ENCODE measurements at places on chromosomes 7 and 10.
A peak's percentile ranks its signal among the peaks of the same experiment; 100 is the strongest.

- no peak for DNase-seq
- H3K27ac ChIP-seq, result no peak overlapping the region
- H3K27me3 ChIP-seq, result peaks cover 13% of the 10 kb centered on the region
- no peak overlapping the region for H3K4me3 ChIP-seq
- H3K4me1 ChIP-seq, result no peaks in the 10 kb centered on the region
- no peaks in the 10 kb centered on the region for H3K36me3 ChIP-seq
These were observed 5.9 kb downstream of the FEZF1 start for GRCh38 chr7:122298618-122299017.

GRCh38 chr10:74063256-74063655, 65.3 kb downstream of the VCL start:
- peaks cover 8% of the 10 kb centered on the region for H3K36me3 ChIP-seq
- DNase-seq, result no peak
- peaks cover 6% of the 10 kb centered on the region for H3K4me1 ChIP-seq
- H3K27me3 ChIP-seq, result no peaks in the 10 kb centered on the region
- no peak overlapping the region for H3K27ac ChIP-seq

DNA sequence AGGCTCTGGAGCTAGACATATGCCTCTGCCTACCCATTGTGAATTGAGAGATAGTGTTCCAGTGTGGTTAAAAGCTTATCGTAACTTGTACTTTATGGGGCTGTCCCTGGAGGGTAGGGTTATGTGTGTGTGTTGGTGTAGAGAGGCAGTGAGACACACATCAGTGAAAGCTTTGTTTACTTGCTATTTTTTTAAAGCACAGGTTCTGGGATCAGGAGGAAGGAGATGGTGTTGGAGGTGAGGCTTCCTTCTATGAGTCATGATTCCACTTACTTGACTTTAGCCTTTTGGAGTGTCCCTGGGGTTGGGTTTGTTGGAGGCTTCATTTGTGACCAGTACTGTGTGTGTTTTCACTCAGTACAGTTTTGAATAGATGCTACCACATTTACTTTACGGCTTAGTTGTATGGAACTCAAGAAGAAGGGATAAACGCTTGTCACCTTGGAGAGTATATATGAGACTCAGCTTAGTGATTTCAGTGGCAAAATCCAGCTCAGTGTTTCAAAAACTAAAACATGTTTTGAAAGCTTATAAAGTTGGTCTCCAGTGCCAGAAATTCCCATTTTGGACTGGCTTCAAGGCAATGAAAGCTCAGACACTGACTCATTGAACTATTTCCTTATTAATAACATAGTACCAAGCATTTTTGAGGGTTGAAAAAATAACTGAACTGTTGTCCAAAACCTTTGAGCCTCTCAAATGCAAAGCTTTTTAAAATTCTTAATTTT, 106.2 kb downstream of the PLXDC2 start:
- H3K4me1 ChIP-seq, result no peaks in the 10 kb centered on the region
- H3K27ac ChIP-seq, result no peak overlapping the region
- H3K36me3 ChIP-seq, result no peaks in the 10 kb centered on the region
- no peak for DNase-seq
- H3K27me3 ChIP-seq, result no peaks in the 10 kb centered on the region
- no peak overlapping the region for H3K4me3 ChIP-seq

GRCh38 chr10:101602761-101603398, 14.8 kb downstream of the DPCD start:
- DNase-seq, result no peak
- no peaks in the 10 kb centered on the region for H3K27me3 ChIP-seq
- no peak overlapping the region for H3K4me3 ChIP-seq
- no peaks in the 10 kb centered on the region for H3K4me1 ChIP-seq
- H3K27ac ChIP-seq, result no peak overlapping the region

GRCh38 chr10:132064771-132065437, 842 bp upstream of the JAKMIP3 start:
- H3K27ac ChIP-seq, result no peak overlapping the region
- no peak for DNase-seq
- H3K27me3 ChIP-seq, result no peaks in the 10 kb centered on the region
- no peaks in the 10 kb centered on the region for H3K36me3 ChIP-seq
- H3K4me3 ChIP-seq, result no peak overlapping the region

- H3K27ac ChIP-seq, result peak overlapping the region; percentile 38
- H3K36me3 ChIP-seq, result no peaks in the 10 kb centered on the region
- peak overlapping the region; percentile 71 for H3K4me3 ChIP-seq
- H3K27me3 ChIP-seq, result no peaks in the 10 kb centered on the region
These were observed 409 bp downstream of the DNMBP start for GRCh38 chr10:100009283-100009792.

DNA sequence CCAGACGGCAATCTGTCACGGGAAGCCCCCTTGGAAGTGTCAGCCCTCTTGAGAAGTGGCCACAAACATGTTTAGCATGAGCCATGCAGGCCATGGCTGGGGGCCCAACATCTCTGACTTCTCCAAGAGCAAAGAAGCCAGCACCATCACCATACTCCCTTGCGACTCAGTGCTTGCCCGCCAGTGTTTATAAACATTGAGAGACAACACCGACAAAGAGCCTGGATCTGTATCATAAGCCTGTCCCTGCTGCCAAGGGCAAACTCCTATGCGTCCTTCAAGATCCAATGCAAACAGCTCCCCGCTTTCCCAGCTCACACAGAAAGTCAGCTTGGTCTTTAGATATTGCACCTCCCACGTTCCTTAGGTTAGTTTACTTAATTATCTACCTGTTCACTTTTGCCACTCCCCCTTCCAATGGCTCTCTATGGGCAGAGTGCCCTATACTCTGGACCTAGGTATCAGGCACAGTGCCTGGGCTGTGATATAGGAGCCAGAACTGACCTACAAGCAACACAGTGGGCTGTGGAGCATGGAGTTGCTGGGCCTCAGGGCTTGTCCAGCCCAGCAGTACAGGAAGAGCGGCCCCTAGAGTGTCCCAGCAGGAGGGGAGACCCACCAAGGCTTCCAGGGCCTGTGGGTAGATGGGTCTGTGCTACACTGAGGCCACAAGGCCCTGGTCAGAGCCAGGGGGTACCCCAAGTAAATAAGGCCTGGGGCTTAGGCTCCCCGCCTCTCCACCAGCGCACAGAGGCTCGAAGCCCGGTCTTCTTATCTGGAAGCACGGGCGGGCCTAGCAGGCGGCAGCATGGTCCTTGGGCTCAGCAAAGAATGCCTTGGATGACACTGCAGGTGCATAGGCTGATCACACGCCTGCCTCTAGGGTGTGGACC, 37.7 kb downstream of the CAMK2B start:
- H3K36me3 ChIP-seq, result no peaks in the 10 kb centered on the region
- H3K4me1 ChIP-seq, result no peaks in the 10 kb centered on the region
- no peaks in the 10 kb centered on the region for H3K27me3 ChIP-seq
- no peak overlapping the region for H3K27ac ChIP-seq
- no peak overlapping the region for H3K4me3 ChIP-seq

GRCh38 chr7:121288894-121289293, 39.9 kb upstream of the WNT16 start:
- no peaks in the 10 kb centered on the region for H3K4me1 ChIP-seq
- no peak overlapping the region for H3K27ac ChIP-seq
- no peak overlapping the region for H3K4me3 ChIP-seq
- no peaks in the 10 kb centered on the region for H3K36me3 ChIP-seq

GRCh38 chr7:7641129-7641663, 644 bp downstream of the UMAD1 start:
- H3K27ac ChIP-seq, result peak overlapping the region; percentile 94

- H3K4me1 ChIP-seq, result no peaks in the 10 kb centered on the region
- H3K4me3 ChIP-seq, result no peak overlapping the region
- H3K27ac ChIP-seq, result no peak overlapping the region
- H3K27me3 ChIP-seq, result no peaks in the 10 kb centered on the region
- no peak for DNase-seq
- H3K36me3 ChIP-seq, result peaks cover 26% of the 10 kb centered on the region
These were observed 9.4 kb downstream of the TMEM106B start for GRCh38 chr7:12220389-12221046.

DNA sequence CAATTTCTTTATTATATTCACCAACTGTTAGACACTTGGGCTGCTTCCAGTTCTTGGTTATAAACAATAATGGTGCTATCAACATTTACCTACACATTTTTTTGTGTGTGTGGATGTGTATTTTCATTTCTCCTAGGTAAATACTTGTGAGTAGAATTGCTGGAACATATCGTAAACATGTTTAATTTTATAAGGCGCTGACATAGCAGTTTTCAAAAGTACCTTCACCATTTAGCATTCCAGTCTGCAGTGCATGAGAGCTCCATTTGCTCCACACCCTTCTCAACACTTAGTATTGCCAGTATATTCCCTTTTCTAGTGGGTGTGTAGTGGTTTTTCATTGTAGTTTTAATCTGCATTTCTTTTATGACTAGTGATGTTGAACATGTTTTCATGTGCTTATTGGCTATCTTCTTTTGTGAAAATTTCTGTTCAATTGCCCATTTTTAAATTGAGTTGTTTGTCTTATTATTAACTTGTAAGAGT, 59.6 kb upstream of the FAM204A start:
- H3K36me3 ChIP-seq, result no peaks in the 10 kb centered on the region
- no peaks in the 10 kb centered on the region for H3K4me1 ChIP-seq
- H3K27me3 ChIP-seq, result no peaks in the 10 kb centered on the region
- no peak for DNase-seq
- H3K4me3 ChIP-seq, result no peak overlapping the region
- H3K27ac ChIP-seq, result no peak overlapping the region

- no peaks in the 10 kb centered on the region for H3K36me3 ChIP-seq
- no peak overlapping the region for H3K27ac ChIP-seq
- H3K4me3 ChIP-seq, result no peak overlapping the region
- no peaks in the 10 kb centered on the region for H3K4me1 ChIP-seq
- H3K27me3 ChIP-seq, result no peaks in the 10 kb centered on the region
- DNase-seq, result no peak
These were observed 155.8 kb downstream of the MALRD1 start for GRCh38 chr10:19204246-19204917.

DNA sequence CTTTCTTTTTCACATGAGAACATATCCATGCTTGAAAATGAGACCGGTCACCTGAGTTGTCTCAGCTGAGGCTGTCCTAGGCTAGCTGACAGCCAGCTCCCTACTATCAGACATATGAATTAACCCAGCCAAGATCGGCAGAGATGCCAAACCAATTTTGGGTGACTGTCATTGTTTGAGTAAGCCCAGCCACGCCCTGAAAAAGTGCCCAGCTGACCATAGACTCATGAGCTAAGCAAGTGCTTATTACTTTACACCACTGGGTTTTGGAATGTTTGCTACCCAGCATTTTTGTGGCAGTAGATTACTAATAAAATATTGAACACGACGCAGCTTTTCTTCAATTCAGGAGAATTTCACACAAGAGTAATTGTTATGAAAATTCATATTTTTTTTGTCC, 265.2 kb upstream of the LYZL1 start:
- H3K27ac ChIP-seq, result no peak overlapping the region
- H3K4me1 ChIP-seq, result no peaks in the 10 kb centered on the region
- H3K27me3 ChIP-seq, result no peaks in the 10 kb centered on the region

GRCh38 chr10:89377705-89378637, at the start of gene IFIT1B:
Gene IFIT1B (plus strand): TSS chr10:89378056. CDS start chr10:89378136, 80 bp downstream.
- H3K36me3 ChIP-seq, result no peaks in the 10 kb centered on the region
- H3K4me3 ChIP-seq, result no peak within 1 kb of the TSS
- H3K27me3 ChIP-seq, result no peaks in the 10 kb centered on the region
- no peaks in the 10 kb centered on the region for H3K4me1 ChIP-seq
- DNase-seq, result no peak

DNA sequence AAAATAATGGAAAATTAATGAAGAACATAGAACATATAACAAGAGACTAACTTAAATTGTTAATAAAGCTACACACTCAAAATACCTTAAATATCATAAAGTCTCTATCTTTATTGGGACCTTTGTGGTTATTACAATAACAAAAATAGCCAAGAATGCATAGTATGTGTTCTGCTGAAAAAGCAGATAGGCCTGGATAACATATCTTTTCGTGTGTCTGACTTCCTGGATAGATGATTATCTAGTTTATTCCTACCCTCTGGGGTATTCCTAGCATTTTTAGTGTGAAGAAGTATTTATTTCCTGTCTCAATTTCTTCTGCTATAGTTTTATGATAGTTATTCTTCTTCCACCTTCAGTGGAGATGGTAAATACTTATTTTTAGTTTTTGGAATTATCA, 36.5 kb downstream of the CALCR start:
- H3K36me3 ChIP-seq, result no peaks in the 10 kb centered on the region
- no peak for DNase-seq
- no peak overlapping the region for H3K4me3 ChIP-seq
- H3K27ac ChIP-seq, result no peak overlapping the region
- no peaks in the 10 kb centered on the region for H3K27me3 ChIP-seq

DNA sequence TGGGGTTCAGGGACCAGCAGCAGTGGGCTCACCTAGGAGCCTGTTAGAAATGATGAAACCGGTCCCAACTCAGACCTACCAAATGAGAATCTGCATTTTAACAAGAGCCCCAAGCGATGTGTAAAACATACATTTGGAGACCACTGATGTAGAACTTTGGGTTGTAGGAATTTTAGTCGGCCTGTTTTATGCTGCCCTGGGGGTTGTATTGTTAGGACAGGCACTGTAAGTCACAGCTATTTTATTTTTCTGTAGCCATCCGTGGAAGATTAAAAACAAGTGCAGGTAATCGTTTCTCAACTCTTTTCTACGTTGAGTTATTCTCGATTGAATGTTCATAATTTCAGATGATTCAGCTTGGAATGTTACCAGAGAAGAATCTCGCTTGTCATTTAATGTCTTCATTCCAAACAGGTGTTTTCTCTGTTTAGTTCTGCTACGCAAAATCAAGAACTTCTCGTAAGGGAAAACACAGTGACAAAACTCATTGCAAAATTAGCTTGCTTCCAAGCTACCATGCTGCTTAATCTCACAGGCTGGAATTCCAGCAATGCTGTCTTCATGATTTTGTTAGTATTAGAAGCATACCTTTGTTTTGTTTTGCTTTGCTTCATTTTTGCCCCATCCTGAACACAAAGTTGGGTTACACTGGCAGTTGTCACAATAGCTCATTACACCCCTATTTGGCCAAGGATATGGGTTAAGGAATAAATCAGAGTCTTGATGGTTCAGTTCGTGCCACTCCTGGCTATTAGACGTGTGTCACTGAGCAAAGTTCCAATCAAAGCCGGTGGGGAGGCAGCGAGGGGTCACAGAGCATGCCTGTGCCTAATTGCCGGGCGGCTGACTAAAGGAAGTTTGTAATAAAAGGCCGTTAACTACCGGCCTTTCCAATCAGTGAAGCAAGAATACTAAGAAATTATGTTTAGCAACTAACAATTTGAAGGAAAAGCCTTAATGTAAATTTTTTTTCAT, 676.9 kb downstream of the GATA3 start:
- no peaks in the 10 kb centered on the region for H3K27me3 ChIP-seq
- H3K4me3 ChIP-seq, result no peak overlapping the region
- H3K4me1 ChIP-seq, result no peaks in the 10 kb centered on the region
- DNase-seq, result no peak
- no peaks in the 10 kb centered on the region for H3K36me3 ChIP-seq

DNA sequence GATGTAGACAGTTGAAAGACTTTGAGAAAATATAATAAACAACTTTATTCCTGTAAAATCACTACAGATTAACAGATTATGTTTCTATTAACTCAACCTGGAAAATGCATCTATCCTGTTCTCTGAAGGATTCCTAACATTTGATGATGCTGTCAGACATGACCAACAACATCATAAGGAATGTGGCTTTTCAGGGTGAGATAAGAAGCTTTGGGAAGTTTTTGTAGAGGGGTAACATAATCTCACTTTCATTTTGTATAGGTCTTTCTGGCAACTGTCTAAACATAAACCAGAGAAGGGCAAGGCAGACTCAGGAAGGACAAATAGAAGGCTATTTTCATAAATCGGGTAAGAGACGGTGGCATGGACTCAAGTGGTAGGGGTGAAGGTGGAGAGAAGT, 112.2 kb downstream of the TES start:
- H3K27ac ChIP-seq, result no peak overlapping the region
- no peak overlapping the region for H3K4me3 ChIP-seq
- H3K36me3 ChIP-seq, result no peaks in the 10 kb centered on the region
- no peak for DNase-seq
- H3K4me1 ChIP-seq, result no peaks in the 10 kb centered on the region
